Substantia nigra (tissue), 51 donors: ENCODE measurements at places on chromosomes 12 and 14.

- no peak for DNase-seq
Measured at GRCh38 chr12:84136862-84137367, 775.7 kb downstream of the SLC6A15 start.

GRCh38 chr12:94998326-94998725, 5.2 kb downstream of the NDUFA12 start:
- no peak for DNase-seq

GRCh38 chr12:91506452-91506851, 323.8 kb upstream of the DCN start:
- no peak for DNase-seq

GRCh38 chr14:99524804-99525698, 43.8 kb downstream of the CCNK start:
- DNase-seq: no peak

GRCh38 chr12:24952389-24952788, 3.5 kb upstream of the BCAT1 start:
- DNase-seq: no peak
